Glomerular endothelial cell (primary cell): ENCODE measurements at places on chromosomes 4 and X.

- no peak for DNase-seq
Measured at GRCh38 chr4:133014473-133015135, 134.5 kb upstream of the PCDH10 start.

DNA sequence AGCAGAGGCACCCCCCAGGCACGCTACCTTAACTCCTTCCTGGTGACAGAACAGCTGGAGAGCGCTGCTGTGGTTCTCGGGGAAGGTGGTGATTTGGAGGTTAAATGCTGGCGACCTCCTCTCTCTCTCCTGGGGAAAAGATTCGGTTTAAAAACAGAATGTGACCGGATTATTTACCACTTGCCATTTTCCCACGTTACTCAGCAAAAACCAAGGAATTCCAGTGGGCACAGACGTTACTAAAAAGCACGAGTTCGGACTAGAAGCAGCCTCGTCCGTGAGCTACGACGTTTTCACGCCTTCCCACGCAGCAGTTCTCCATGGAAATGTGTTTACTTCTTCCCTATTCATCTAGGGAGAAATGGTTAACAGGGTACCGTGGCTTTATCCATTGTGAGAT, 32.3 kb upstream of the C4orf50 start:
- DNase-seq, result no peak

GRCh38 chr4:136424052-136424451, 1108.2 kb downstream of the PCDH18 start:
- DNase-seq, result no peak

- no peak for DNase-seq
Measured at GRCh38 chrX:6074532-6074931, 154.1 kb downstream of the NLGN4X start.

- DNase-seq, result no peak
Measured at GRCh38 chr4:80011636-80012236, 61.3 kb downstream of the ANTXR2 start.

- DNase-seq, result no peak
Measured at GRCh38 chr4:173281406-173282255, 52.5 kb downstream of the HMGB2 start.

DNA sequence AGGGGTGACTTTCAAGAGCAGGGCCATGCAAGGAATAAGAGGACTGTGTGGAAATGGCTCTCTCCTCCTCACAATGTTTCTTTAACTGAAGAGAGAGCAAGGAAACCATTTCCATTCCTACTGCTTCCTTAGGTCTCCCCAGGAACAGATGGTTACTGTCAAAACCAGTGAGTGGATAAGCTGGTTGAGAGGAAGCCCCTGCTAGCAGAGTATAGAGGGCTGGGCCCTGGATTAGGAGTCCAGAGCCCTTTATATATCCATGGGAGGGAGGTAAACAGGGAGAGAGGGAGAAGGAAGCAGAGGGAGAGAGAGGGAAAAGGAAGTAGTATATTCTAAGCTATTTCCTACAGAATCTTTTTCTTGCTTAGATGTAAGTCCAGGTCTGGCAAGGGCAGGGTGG, 43.8 kb upstream of the LAS1L start:
- no peak for DNase-seq

DNA sequence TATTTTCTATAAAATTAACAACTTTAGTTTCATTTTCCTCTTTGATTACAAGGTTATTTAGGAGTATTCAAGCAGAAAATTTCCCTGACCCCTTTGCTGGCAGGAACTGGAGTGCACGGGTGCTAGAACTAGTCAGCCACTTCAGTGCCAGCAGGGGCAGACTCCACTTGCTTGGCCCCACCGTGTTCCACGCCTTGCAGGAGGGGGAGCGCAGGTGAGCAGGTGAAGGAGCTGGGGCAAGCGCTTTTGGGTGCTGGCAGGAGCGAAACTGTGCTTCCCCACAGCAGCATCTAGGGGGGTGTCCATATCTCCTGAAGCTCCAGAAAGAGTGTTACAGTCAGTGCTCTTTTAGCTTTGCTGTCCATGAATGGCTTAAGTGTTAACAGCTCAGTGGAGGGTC, 45.5 kb downstream of the MID2 start:
- DNase-seq, result no peak

GRCh38 chrX:16712548-16713155, at the start of gene CTPS2:
Gene CTPS2, minus strand, starts transcription at chrX:16712669. Its CDS starts 9,767 bp downstream, at chrX:16702902.
- no peak for DNase-seq

GRCh38 chr4:103400405-103400804, 202.3 kb upstream of the CENPE start:
- no peak for DNase-seq

GRCh38 chr4:14182148-14182547, 554.6 kb upstream of the BOD1L1 start:
- DNase-seq, result no peak

DNA sequence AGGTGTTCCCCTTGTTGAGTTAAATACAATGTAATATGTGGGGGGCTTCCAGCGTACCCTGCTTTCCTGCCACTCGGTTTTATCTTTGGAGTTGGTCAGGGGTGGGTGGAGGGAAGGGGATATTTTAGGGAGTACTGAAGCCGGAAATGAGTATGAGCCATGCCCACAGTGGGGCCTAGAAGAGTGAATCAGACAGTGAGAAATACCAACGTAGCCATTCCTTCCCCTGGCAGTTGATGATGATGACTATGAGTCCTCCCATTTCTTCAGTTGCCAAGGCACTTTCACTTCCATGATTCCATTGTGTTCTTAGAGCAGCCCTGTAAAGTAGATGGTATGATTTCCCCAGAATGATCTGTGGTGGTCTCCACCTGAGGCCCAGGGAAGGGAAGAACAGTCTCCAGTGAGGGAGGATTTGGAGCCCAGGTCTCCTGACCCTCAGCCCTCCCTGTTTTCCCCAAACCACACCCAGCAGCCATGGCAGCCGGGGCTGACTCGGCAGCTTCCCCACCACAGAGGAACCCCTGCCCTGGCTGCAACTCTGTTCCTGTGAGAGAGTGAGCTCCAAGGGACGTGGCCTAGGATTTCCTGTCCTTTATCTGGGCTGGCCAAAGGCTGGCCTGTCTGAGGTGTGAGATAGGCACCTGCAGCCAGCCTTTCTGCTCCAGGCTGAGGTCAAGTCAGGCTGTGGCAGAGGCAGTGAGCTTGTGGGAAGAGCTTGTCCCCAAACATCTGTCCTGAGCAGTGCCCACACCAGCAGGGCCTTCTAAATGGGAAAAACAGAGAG, 52.7 kb downstream of the STARD8 start:
- no peak for DNase-seq

DNA sequence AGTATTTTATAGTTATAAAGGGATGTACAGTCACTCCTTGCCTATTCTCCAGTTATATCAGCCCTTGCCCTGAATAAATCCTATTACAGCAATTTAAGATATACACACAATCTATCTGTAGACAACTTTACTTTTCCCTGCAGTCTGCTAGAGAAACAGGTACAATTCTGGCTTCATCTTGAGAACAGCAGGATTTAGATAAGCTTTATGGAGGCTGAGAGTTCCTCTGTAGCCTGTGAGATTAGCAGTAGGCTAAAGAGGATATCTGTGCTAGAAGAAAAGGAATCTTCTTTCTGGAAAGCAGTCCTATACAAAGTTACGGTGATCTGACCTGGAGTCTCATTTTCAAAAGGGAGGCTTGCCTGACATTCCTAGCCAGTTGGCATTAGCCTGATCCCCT, 290.3 kb downstream of the GALNTL6 start:
- no peak for DNase-seq

DNA sequence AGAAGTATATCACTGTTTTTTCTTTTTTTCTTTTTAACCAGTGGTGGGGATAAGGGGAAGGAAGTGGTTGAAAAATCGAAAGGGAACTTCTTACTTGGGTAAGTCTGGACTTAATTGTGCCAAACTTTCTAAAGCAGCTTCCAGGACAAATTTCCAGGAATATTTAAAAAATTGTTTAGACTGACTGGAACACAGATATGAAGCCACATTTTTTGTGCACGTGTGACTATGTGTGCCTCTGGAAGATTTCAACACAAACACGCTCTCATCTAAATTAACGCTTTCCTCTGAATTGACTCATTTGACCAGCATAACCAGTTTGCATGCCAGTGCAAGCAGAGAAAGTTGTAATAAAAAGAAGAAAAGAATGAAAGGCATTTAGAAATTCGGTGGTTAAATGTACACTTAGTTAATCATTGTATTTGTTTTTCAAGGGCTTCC, 18.8 kb upstream of the YTHDC1 start:
- no peak for DNase-seq

DNA sequence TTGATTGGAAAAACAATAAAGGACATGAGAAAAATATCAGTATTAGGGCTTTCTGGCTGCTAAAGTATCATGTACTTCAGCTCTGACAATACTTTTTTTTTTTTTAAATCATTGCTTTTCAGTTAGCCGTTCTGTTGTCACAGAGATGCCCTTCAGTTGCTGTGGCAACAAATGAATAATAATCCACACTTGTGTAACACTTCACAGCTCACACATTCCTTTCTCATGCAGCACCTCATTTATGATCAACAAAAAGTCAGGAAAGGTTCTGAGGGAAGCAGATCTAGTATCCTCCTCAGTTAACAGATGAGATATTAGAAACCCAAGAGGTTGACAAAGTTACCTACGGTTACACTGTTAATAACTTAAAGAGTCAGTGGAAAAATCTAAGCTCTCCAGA, 444.2 kb upstream of the SLIT2 start:
- DNase-seq, result peak; percentile 20

DNA sequence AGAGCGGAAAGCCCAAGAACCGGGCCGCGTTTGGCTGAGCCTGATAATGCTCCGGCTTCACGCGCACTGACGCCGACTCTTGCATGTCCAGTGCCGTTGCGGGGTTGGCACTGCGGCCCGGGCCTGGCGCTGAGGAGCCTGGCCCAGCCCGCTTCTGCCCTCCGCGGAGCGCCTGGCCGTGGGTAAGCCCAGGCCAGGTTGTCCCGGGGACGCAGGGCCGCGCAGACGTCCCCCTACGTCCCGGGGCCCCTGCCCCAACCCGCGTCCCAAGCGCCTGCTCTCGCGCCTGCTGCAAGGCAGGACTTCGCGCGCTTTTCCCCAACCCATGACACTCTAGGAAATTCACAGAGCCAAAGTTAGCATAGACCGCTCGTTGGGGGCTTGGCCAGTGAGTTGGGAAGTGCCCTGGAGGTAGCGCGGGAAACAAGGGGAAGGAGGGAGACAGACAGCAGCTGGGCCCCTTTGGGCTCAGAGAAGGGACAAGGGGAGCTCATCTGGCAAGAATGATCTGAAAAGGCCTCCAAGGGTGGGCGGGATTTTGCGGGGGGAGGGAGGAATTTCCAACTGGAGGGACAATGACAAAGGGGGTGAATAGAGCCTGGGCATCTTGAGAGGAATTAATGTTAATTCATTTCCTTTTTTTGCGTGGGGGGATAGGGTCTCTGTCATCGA, 665 bp upstream of the LRPAP1 start:
- no peak for DNase-seq

GRCh38 chrX:118181030-118181429, 64.4 kb upstream of the KLHL13 start:
- DNase-seq, result no peak

DNA sequence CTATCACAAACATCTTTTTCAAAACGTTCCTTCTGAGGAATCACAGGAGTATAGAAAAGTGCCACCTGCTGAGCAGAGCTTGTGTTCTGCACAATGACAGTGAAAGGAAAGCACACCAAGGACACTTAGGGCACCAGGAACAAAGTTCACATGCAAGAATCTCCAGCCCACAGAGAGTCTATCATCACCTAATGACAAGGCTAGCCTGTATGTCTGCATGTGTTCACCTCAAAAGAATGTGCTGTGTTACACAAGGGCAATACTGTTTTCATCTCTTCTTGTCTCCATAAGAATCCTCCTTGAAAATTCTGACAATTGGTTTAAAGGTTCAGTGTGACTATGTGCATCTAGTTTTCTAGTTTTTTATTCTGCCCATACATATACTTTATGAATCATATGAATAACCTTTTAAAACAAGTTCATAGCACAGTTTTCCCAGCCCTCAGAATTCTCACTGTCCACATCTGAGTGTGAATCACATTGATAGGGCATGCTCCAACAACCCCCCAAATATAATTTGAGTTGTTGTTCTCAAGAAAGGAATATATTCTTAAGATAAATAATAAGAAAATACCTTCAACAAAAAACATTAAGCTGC, 118.0 kb downstream of the PWWP3B start:
- DNase-seq, result no peak

DNA sequence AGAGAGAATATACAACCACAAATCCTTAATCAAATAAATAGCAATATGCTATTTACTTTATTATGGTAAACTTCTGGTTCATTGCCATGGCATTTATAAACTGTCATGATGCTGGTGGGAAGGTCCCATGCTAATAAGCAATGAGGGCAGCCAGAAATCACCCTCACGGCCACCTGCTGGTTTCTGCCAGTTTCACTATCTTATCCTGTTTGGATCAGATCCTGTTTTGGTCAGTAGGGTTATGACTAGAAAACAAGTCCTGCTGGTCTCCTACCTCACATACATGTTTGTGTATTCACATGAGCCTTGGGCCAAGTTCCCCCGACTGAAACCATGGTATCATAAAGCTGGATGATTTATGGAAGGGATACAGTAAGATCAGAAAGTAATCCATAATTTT, 28.1 kb downstream of the XAGE5 start:
- no peak for DNase-seq

DNA sequence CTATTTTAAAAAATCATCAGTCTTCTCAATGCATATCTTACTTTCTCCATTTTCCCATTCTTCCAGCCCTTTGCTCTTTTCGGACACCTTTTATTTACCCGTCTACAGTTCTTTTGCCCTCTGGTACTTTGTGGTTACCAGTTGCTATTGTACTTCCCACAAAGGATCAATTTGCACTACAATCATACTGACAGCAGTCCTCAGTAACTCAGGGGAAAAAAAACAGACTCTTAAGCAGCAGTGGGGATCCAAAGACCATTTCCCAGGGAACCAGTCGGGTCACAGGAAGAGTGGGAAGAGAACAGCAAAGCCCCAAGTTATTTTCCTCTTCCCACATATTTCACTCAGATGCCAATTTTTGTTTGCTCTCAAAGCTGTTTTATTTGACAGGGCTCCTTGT, 23.1 kb downstream of the DMD start:
- no peak for DNase-seq

- DNase-seq, result no peak
Measured at GRCh38 chrX:12610079-12610478, 181.1 kb upstream of the PRPS2 start.

DNA sequence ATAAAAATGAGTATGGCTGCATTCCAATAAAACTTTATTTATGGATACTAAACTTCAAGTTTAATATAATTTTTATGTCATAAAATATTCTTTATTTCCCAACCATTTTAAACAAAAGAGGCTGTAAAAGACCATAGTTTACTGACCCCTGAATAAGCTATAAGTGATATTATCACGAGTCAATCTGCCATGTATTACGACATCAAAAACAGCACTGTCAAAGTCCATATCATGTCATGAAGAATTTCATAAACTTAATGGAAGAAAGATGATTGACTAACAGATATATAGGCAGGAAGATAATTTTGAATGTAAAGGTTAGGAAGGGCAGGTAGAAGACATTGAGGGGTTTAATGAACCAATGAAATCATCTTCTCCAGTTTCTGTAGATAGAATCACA, 18.2 kb downstream of the TMEM156 start:
- DNase-seq, result no peak

- no peak for DNase-seq
Measured at GRCh38 chr4:7981738-7982394, 42.2 kb upstream of the AFAP1 start.

GRCh38 chr4:139665690-139666529, at the start of gene MGST2:
Gene MGST2, plus strand, starts transcription at chr4:139665819. Its CDS starts 201 bp downstream, at chr4:139666020.
- no peak for DNase-seq

- DNase-seq, result no peak
Measured at GRCh38 chrX:118231464-118231863, 114.4 kb upstream of the WDR44 start.

- no peak for DNase-seq
Measured at GRCh38 chrX:53071064-53071463, 11.1 kb upstream of the TSPYL2 start.
